ENCODE measurements at places on chromosomes 4 and X.

- no peak for DNase-seq
Measured at GRCh38 chrX:40157228-40158035, 59.7 kb upstream of the BCOR start.

GRCh38 chr4:89000844-89001360 is 56.1 kb downstream of the FAM13A start:
- DNase-seq, result no peak

GRCh38 chrX:23202326-23202725 is 132.3 kb upstream of the PTCHD1 start:
- DNase-seq, result no peak

DNA sequence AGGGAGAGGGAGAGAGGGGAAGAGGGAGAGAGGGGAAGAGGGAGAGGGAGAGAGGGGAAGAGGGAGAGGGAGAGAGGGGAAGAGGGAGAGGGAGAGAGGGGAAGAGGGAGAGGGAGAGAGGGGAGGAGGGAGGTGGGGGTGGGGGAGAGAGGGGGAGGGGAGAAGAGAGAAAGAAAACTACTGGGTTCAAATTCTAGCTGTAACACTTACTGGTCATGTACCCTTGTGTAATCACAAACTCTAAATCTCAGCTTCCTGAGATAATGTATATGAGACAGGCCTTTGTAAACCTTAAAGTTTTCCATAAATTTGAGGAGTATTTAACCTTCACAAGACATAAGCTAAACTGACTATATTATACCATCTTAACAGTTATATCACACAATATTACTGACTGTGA is 109.1 kb downstream of the FGF16 start:
- DNase-seq, result no peak

DNA sequence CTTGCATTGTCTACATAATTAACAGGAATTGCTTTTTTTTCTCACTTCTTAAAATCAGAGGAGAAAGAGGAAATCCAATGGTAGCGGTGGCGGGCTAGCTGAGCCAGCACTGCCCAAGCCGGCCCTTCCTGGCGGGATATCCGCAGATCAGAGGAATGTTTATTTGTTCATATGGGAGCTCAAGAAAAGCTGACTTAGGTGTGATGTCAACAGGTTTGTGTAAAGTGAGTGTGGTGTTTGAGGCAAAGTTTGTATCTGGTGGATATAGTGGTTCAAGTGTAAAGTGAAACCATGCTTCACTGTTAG is 466 bp upstream of the SLC39A8 start:
- DNase-seq, result peak; percentile 9

DNA sequence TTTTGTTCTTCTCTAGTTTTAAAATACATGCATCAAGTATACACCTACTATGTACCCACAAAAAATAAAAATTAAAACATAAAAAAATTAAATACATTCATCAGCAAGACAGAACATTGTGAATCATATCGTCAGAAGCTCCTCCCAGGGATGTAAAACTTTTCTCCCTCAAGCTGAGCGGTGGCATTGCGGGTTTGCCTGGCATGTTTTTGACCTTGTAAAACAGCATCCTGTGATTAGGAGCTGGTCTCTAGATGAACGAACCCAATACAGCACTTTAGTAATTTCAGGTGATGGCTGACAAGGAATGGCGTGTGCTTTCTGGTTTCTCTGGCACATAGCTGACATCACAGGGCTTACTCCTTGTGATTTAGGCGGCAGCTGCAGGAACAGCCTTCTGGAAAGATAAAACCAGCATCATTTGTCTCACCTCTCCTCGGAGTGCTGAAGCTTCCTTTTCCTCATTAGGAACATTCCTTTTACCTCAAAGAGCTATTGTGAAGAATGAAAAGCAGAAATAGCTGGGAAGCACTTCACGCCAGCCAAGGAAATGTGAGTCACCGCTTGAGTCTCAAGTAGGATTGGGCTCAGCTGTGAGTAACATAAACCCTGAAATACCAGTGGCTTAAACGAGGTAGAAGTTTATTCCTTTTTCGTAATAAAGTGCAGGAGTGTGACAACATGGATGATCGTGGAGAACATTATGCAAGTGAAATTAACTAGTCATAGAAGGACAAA is 44.3 kb downstream of the NYX start:
- no peak for DNase-seq

- no peak for DNase-seq
Measured at GRCh38 chrX:153665726-153666306, 7.8 kb downstream of the PNCK start.

GRCh38 chr4:6472008-6472386 is 417 bp downstream of the PPP2R2C start:
- peak; percentile 2 for DNase-seq

DNA sequence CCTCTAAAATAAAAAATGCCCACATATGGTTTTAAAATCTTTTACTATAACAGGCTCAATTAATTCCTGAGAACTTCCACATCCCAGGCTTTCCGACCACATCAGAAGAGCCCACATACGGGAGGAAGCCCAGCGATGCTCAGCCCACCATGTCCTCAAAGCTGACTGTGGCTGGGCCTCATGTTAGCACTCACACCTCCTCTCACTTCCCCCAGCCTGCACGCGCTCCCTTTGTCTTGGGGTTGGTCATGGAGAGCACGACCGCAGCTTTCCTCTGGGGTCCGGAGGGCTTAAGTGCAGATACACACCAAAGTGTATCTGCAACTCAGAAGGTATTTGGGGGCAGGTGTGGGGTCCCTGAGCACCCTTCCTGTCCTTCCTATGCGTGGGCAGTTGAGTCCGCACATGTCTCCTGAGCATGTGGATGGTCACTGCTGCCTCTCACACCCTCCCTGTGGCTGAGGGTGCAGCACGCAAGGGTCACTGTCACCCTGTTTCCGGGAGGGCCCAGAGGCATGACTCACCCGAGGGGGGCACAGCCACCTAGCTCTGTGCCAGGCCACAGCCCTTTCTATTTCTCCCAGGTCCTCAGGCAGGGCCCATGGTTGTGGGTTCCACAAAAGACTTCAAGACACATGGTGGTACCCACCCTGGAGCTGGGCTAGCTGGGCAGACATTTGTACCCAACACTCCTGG is 21.2 kb downstream of the WDR1 start:
- DNase-seq, result no peak

DNA sequence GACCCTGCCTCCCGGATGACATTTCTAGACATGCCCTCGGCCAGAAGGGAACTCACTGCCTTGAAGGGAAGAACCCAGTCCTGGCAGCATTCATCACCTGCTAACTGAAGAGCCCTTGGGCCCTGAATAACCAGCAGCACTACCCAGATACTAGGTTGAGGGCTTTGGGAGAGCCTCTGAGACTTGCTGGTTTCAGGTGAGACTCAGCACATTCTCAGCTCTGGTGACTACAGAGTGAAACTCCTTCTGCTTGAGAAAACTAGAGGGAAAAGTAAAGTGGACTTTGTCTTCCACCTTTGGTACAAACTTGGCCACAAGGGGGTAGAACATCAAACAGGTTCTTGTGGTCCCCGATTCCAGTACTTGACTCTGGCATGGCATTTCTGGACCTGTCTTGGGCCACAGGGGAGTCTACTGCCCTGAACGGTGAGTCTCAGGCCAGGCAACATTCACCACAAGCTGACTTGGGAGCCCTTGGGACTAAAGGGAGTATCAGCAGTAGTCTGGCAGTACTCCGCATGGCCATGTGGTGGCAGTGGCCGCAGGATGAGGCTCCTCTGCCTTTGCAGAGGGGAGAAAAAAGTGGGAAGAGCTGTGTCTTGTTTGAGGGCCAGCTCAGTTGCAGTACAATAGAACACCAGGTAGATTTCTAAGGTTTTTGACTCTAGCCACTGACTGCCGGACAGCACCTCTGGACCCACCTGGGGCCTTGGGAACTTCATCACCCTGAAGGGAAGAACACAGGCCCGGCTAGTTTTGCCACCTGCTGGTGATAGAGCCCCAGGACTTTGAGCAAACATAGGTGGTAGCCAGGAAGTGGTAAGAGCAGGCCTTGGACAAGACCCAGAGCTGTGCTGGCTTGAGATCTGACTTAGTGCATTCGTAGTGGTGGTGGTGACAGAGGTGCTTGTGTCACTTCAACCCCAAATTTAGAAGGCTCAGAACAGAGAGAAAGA is 414.8 kb downstream of the OPHN1 start:
- DNase-seq, result no peak

DNA sequence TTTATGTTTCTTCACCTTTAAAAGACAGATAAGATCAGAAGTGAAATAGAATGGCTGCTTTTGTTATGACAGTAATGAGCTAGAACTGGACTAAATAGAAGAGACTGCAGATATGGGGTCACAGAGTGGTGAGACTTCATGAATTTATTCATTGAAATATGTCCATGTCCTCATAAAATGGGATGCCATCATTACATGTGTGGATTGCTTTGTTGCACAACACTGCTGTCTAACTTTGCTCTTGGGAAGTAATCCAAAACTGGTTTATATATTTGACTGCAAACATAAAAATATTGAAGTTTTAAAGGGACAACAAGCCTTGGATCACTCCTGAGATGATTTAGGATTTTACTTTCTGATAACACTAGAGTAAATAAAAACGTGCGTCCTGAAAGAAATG is 209.2 kb upstream of the FAT4 start:
- no peak for DNase-seq

- peak; percentile 39 for DNase-seq
Measured at GRCh38 chrX:73977542-73978169, 326.3 kb upstream of the ZCCHC13 start.

DNA sequence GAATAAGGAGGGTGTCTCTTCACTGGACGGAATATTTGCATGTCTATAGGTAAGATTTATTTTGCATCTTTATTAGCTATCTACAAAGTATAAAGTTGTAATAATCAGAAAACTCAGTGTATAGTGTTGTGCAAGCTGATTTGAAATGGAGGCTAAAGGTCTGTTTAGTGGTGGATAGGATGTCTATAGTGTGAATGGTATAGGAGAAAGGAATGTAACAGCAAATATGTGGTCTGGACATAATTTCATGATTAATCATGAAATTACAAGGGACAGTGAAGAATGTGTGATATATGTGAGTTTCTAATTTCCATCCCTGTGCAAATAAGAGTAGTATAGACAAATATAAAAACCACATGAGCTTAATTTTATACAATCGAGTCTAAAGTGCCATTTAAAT is 79.3 kb upstream of the CAMK2D start:
- DNase-seq, result no peak

DNA sequence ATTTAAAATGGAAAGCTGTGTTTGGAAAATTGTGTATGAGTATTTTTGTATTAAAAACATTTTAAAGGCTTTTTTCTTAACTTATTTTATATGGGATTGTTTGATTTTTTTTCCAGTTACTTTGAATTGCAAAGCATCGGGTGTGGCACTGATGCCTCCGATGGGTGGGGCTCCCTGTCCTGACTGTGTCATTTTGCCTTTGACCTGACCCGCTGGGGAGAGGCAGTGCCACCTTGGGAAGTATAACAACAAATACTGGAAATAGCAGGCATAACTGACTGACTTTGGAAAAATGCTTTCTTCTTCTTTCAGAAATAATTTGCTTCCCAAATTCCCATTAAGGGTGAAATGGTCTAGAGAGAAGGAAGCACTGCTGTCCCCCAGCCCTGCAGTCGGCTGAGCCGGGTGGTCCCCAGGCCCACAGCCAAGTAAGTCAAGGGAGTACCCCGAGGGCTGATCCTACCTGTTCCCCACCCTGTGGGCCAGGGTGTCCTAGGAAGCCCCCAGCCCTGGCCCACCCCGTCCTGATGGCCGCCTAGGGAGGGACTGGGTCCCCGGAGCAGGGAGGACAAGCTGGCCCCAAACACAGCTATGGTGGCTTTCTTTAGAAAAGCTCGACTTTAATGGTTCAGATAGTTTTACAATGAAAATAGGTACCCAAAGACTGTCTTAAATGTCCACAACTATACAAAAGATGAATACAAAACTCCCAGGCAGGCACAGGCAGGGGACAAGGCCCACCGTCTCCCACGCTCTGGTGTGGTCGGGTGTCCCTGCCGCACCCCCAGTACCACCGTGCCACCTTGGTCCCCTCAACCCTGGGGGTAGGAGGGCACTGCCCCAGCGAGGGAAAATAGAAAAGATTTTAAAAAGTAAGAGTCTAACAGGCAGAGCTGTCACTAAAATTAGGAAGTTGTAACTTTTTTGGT is 26.4 kb downstream of the NELFA start:
- DNase-seq, result no peak

- DNase-seq, result no peak
Measured at GRCh38 chr4:8467016-8467415, 26.4 kb downstream of the TRMT44 start.

DNA sequence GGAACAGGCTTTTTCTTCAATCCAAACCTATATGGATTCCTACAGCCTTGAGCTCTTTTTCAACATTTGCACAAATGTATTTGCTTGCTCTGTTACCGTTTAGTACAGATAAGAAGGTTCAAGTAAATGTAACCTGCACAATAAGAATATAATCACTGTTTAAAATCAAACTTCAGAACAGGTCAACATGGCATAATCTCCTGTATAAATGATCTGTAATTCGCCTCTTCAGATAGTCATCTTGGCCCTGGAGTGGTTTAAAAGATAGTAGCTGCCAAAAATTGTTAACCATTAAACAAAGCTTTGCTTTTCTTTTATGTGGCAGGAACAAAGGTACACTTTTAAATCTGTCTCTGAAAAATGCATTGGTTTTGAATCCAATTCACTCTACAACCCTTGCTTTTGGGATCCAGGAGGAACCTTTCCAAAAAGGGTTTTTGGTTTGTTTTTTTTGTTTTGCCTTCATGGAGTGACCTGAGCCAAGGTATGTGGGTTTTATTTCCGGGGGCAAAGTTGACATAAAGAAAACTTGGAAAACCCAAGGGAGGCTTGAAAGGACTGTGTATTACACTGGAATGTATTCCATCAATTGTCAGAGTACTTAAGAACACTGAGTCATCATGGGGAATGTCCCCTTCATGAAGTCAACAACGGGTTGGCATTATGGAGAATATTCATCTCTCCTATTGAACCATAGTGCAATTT is 210.4 kb upstream of the HCCS start:
- no peak for DNase-seq

- DNase-seq, result no peak
Measured at GRCh38 chr4:55121246-55121645, 4.1 kb downstream of the KDR start.

GRCh38 chrX:22134681-22135080 is 102.6 kb downstream of the PHEX start:
- DNase-seq, result no peak

- DNase-seq, result peak; percentile 6
Measured at GRCh38 chrX:44432641-44433040, 89.2 kb upstream of the EFHC2 start.

All from activated CD4-positive, alpha-beta T cell treated with anti-CD3 and anti-CD28 coated beads, Interleukin-2, amount 10 ng/mL, durations not matched to agents 7 days and 5 days (primary cell).